Mammary epithelial cell (primary cell): ENCODE measurements at places on chromosomes 3 and 15. TPM values are rescaled to one million over a fixed set of nuclear protein-coding genes. Genes with fewer than 3 reads are reported as not detected.

Gene ADPGK
- 48.5 TPM for polyA plus RNA-seq

Gene P2RY1
- 0.12 TPM for polyA plus RNA-seq

Gene SLC9C1
- not detected for polyA plus RNA-seq

Gene TAGLN3
- 16.4 TPM for polyA plus RNA-seq

Gene NTRK3
- polyA plus RNA-seq: not detected

Gene EPB42
- not detected for polyA plus RNA-seq

Gene CLK3
- 66.0 TPM for polyA plus RNA-seq

Gene LAMB2
- polyA plus RNA-seq: 150 TPM

Gene ANKUB1
- 0.15 TPM for polyA plus RNA-seq

Gene BNC1
- polyA plus RNA-seq: 103 TPM
